Aorta (tissue), 5 donors: ENCODE measurements at places on chromosomes 4 and X.
A peak's percentile ranks its signal among the peaks of the same experiment; 100 is the strongest.

GRCh38 chrX:121102101-121102500, 54.7 kb downstream of the GLUD2 start:
- no peaks in the 10 kb centered on the region for H3K36me3 ChIP-seq
- no peak overlapping the region for H3K27ac ChIP-seq
- no peak for DNase-seq
- no peaks in the 10 kb centered on the region for H3K27me3 ChIP-seq
- H3K4me1 ChIP-seq = no peaks in the 10 kb centered on the region
- no peak overlapping the region for H3K4me3 ChIP-seq

- H3K27ac ChIP-seq = no peak overlapping the region
- no peaks in the 10 kb centered on the region for H3K27me3 ChIP-seq
- no peaks in the 10 kb centered on the region for H3K36me3 ChIP-seq
- H3K4me3 ChIP-seq = no peak overlapping the region
- H3K4me1 ChIP-seq = no peaks in the 10 kb centered on the region
- DNase-seq = no peak
These were observed 85.2 kb downstream of the HS3ST1 start for GRCh38 chr4:11343536-11343935.

DNA sequence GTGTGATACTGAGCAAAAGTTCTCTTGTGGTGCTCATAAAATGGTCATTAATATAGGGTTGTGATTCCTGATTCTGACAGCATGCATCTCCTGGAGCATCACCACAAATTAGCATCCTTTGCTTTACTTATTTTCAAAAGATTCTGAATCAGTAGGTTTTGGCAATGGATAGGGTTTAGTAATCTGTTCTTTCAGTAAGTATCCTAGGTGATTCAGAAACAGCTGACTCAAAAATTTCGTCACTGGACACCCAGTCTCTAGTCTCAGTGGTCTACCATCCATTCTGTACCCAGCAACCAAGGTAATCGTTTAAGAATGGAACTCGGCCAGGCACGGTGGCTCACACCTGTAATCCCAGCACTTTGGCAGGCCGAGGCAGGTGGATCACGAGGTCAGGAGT, 4.1 kb downstream of the CBLL2 start:
- H3K4me1 ChIP-seq = no peaks in the 10 kb centered on the region
- no peak overlapping the region for H3K4me3 ChIP-seq
- H3K27ac ChIP-seq = no peak overlapping the region
- H3K27me3 ChIP-seq = no peaks in the 10 kb centered on the region
- DNase-seq = no peak
- H3K36me3 ChIP-seq = no peaks in the 10 kb centered on the region

DNA sequence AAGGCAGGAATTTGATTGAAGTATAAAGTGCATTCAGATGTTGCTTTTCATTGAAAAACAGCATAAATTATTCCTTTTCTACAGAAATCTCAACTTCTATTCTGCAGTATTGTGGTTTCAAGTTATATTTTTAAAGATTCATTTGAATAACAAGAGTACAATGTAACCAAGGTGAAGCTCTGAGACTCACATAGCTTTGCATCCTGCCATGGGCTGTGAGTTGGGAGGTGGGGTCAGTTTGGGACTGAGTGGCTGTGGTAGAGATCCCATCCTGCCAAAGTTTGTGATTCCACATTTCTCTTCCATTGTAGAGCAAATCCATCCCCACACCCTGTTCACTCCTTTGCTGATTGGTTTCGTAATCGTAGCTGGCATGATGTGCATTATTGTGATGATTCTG, 69.2 kb downstream of the KIT start:
- no peaks in the 10 kb centered on the region for H3K27me3 ChIP-seq
- DNase-seq = no peak
- H3K36me3 ChIP-seq = no peaks in the 10 kb centered on the region
- H3K4me1 ChIP-seq = no peaks in the 10 kb centered on the region
- no peak overlapping the region for H3K4me3 ChIP-seq

- H3K4me1 ChIP-seq = no peaks in the 10 kb centered on the region
- no peaks in the 10 kb centered on the region for H3K27me3 ChIP-seq
- H3K4me3 ChIP-seq = no peak overlapping the region
- DNase-seq = no peak
These were observed 330.3 kb upstream of the BOD1L1 start for GRCh38 chr4:13957871-13958270.

GRCh38 chrX:2478546-2479419, 22.0 kb downstream of the DHRSX start:
- no peaks in the 10 kb centered on the region for H3K27me3 ChIP-seq
- H3K4me1 ChIP-seq = no peaks in the 10 kb centered on the region
- H3K27ac ChIP-seq = no peak overlapping the region

GRCh38 chrX:132114607-132115006, 13.2 kb downstream of the FRMD7 start:
- no peak overlapping the region for H3K27ac ChIP-seq
- H3K4me3 ChIP-seq = no peak overlapping the region
- no peak for DNase-seq
- no peaks in the 10 kb centered on the region for H3K27me3 ChIP-seq
- no peaks in the 10 kb centered on the region for H3K4me1 ChIP-seq

GRCh38 chrX:129714581-129714980, 24.2 kb upstream of the XPNPEP2 start:
- H3K27me3 ChIP-seq = no peaks in the 10 kb centered on the region
- no peak overlapping the region for H3K27ac ChIP-seq
- no peak for DNase-seq
- no peaks in the 10 kb centered on the region for H3K36me3 ChIP-seq

DNA sequence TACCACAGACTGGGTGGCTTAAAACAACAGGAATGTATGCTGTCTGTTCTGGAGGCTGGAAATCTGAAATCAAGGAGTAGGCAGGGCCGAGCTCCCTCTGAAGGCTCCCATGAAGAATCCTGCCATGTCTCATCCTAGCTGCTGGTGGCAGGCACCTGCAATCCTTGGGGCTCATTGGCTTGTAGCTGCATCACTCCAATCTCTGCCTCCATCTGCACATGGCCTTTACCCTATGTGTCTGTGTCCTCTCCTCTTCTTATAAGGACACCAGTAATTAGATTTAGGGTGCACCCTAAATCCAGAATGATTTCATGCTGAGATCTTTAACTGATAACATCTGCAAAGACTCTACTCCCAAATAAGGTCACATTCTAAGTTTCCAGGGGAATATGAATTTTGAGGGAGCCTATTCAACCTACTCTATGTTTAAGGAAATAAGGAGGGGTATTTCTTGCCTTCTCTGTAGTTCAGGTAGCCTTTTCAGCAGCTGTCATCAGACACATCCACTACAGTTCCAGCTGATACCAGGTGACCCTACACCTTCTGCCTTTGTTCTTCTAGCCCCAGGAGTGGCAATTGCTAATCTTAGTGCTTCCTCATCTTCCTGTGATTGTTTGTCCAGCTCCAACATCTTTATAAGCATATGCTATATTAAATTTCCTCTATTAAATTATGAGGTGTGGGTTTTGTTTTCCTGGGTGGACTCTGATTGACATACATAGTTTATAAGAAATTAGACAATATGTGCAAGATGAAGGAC, 295.1 kb upstream of the TAPT1 start:
- no peak overlapping the region for H3K27ac ChIP-seq
- no peak for DNase-seq
- no peaks in the 10 kb centered on the region for H3K27me3 ChIP-seq

DNA sequence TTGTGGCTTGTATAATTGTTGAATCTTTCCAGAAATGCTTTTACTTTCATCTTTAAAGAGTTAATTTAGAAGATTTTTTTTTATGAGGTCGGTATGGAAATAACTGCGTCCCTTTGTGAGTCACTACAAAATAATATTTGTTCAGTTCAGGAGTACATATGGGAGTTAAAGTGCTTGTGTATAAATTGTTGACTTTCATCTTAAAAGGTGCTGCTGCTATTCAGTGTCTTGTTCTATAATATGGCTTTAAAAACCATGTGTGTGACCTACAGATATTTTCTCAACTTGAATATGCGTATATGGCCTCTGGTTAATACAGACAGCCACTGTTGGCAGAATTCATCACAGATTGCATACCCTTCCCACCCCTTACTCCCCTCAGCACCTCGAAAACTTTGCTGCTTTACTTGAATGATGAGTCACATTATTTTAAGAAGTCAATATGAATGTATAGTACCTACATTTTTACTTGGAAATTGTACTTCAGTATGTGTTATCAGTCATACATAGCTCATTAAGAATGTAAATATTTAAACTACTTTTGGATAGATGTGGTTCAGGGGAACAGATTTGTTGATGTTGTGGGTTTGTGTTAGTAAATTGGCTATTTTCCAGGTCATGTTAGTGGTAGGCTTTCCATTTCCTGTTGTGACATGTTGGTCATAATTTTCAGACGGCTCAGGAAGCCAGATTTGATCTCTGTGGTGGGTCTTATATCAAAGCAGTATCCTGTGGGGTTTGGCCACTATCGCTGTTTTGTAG, 1.5 kb downstream of the CLCN3 start:
- peak overlapping the region; percentile 89 for H3K4me3 ChIP-seq
- no peaks in the 10 kb centered on the region for H3K36me3 ChIP-seq
- DNase-seq = no peak
- H3K27me3 ChIP-seq = no peaks in the 10 kb centered on the region
- no peak overlapping the region for H3K27ac ChIP-seq
- H3K4me1 ChIP-seq = no peaks in the 10 kb centered on the region

DNA sequence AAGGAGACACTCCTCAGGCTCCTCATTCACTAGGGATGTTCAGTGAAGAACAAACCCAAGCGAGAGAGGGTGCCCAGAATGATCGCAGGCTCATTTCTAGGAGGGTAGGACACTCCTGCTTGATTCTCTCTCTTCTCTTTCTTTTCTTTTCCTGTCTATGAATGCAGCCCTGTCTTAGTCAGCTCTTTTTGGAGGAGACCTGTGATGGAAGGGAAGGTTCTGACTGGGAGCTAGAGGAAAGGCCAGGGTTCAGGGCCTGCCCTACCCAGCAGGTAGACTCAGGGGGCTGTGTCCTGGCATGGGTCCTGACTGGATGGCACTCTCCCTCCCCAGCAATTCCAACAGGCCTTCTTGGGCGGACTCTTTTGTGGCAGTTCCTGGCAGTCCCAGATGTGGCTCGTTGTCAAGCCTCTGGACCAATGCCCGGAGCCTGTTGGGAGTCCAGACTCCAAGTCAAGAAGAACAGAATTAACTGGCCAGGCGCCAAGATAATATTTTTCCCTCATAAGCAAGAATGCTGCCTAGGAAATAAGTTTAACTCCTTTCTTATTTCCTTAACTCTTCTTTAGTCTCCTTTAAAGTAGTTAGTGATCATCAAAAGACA, 139.4 kb upstream of the SCML1 start:
- peak; percentile 91 for DNase-seq
- H3K36me3 ChIP-seq = no peaks in the 10 kb centered on the region
- no peaks in the 10 kb centered on the region for H3K27me3 ChIP-seq
- no peak overlapping the region for H3K4me3 ChIP-seq
- no peak overlapping the region for H3K27ac ChIP-seq

DNA sequence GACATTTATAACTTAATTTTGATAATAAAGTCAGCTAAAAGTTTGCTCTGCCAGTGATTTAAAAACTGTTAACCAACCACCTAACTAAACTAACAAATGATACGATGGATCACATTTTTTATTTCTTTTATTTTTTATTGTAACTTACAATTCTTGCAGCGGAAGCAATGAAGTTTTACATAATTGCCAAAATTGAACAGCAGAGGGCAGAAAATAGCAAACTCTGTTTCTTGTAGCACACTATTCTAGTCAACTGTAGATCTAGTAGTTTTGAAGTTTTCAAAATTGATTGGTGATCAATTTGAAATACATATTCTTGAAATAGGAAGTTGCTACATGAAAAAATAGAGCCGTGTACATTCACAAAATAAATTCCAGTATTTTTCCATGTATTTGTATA, 2.8 kb upstream of the GRIA2 start:
- DNase-seq = no peak
- H3K4me1 ChIP-seq = no peaks in the 10 kb centered on the region
- no peaks in the 10 kb centered on the region for H3K27me3 ChIP-seq
- H3K4me3 ChIP-seq = no peak overlapping the region

- no peak overlapping the region for H3K27ac ChIP-seq
- H3K4me3 ChIP-seq = no peak overlapping the region
- no peaks in the 10 kb centered on the region for H3K27me3 ChIP-seq
- no peaks in the 10 kb centered on the region for H3K36me3 ChIP-seq
- DNase-seq = no peak
These were observed 144.0 kb downstream of the SH3KBP1 start for GRCh38 chrX:19743386-19743785.

- no peaks in the 10 kb centered on the region for H3K36me3 ChIP-seq
- no peak for DNase-seq
- H3K27ac ChIP-seq = no peak overlapping the region
- no peaks in the 10 kb centered on the region for H3K27me3 ChIP-seq
These were observed 65.8 kb upstream of the ETNPPL start for GRCh38 chr4:108828620-108829019.

GRCh38 chr4:133513901-133514300, 364.8 kb downstream of the PCDH10 start:
- no peak overlapping the region for H3K4me3 ChIP-seq
- no peaks in the 10 kb centered on the region for H3K4me1 ChIP-seq
- H3K36me3 ChIP-seq = no peaks in the 10 kb centered on the region
- no peak overlapping the region for H3K27ac ChIP-seq
- no peak for DNase-seq

GRCh38 chrX:154840856-154841255, 6.4 kb upstream of the SMIM9 start:
- no peak overlapping the region for H3K27ac ChIP-seq
- no peaks in the 10 kb centered on the region for H3K27me3 ChIP-seq
- no peak for DNase-seq
- no peak overlapping the region for H3K4me3 ChIP-seq
- H3K4me1 ChIP-seq = no peaks in the 10 kb centered on the region

DNA sequence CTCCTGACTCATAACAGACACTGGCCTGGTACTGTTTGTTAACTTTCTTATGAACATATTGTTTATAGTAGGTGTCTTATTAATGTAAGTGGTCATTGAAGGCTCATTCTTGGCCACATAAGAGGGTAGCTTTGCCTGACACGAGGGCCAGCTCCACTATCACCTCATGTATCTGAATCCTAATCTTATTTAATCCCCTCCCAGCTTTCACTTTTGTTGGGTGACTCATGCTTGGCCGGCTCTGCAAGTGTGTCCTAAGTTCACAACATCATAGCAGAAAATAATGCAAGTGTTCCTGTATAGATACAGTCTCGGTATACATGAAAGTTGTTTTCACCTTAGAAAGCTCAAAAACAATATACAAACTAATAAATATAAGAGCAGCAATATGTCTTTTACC, 283.8 kb downstream of the IQCM start:
- no peak for DNase-seq
- no peaks in the 10 kb centered on the region for H3K36me3 ChIP-seq
- no peak overlapping the region for H3K27ac ChIP-seq
- H3K27me3 ChIP-seq = no peaks in the 10 kb centered on the region
- no peaks in the 10 kb centered on the region for H3K4me1 ChIP-seq
- no peak overlapping the region for H3K4me3 ChIP-seq

- no peaks in the 10 kb centered on the region for H3K27me3 ChIP-seq
- no peak overlapping the region for H3K27ac ChIP-seq
- H3K4me1 ChIP-seq = no peaks in the 10 kb centered on the region
- H3K4me3 ChIP-seq = no peak overlapping the region
These were observed 669.2 kb upstream of the AADAT start for GRCh38 chr4:170758988-170759387.
